Activated CD4-positive, alpha-beta memory T cell treated with anti-CD3 and anti-CD28 coated beads, Interleukin-2, amount 10 ng/mL, durations not matched to agents 7 days and 5 days (primary cell): ENCODE measurements at places on chromosomes 12 and 14. TPM values are rescaled to one million over a fixed set of nuclear protein-coding genes. Genes with fewer than 3 reads are reported as not detected.

DNA sequence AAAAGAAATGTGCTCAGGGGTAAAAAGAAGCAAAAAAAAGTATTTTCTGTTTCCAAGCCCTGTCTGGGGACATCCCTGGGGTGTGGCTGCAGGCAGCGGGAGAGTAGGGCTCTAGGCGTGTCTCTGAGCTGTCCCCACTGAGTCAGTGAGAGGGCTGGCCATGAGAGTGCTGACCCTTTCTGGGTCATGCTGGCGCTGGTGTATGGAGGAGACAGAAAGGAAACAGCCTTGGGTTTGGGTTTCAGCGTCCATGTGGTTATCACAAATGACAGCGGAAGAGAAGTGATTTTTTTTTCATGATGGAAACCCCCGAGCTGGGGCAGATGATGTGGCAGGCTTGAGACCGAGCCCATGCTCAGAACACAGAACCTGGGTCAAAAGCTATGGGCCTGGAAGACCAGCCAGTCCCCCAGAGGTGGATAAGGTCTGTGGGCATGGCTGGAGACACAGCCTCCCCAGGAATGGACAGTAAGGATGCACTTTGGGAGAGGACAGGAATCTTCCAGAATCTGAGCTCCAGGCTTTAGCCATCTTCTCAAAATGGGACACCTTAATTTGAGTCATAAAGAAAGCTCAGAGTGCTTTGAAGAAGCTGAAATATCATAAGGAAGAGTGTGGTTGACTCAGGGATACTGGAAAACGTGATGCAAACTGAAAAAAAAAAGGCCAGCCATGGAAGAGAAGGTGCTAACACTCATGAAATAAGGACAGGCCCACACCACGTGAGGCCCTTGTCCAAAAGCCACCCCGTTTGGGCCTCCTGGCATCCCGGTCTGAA lies 36.2 kb downstream of the SYNE3 start:
- H3K4me1 ChIP-seq = peaks cover 49% of the 10 kb centered on the region
- peaks cover 41% of the 10 kb centered on the region for H3K36me3 ChIP-seq
- peak; percentile 56 for DNase-seq
- H3K27ac ChIP-seq = peak overlapping the region; percentile 79
- no peaks in the 10 kb centered on the region for H3K27me3 ChIP-seq

BORCS5 gene
- 32.4 TPM for total RNA-seq

ACSS3 gene
- not detected for total RNA-seq

GRCh38 chr12:25797386-25797785 lies 161.1 kb upstream of the RASSF8 start:
- H3K4me3 ChIP-seq = no peak overlapping the region
- H3K27ac ChIP-seq = no peak overlapping the region
- DNase-seq = no peak
- no peaks in the 10 kb centered on the region for H3K36me3 ChIP-seq
- H3K27me3 ChIP-seq = peaks cover 5% of the 10 kb centered on the region

GRCh38 chr12:114439817-114440216 lies 33.9 kb upstream of the TBX5 start:
- no peak overlapping the region for H3K27ac ChIP-seq
- peaks cover 65% of the 10 kb centered on the region for H3K27me3 ChIP-seq
- no peaks in the 10 kb centered on the region for H3K4me1 ChIP-seq

DNA sequence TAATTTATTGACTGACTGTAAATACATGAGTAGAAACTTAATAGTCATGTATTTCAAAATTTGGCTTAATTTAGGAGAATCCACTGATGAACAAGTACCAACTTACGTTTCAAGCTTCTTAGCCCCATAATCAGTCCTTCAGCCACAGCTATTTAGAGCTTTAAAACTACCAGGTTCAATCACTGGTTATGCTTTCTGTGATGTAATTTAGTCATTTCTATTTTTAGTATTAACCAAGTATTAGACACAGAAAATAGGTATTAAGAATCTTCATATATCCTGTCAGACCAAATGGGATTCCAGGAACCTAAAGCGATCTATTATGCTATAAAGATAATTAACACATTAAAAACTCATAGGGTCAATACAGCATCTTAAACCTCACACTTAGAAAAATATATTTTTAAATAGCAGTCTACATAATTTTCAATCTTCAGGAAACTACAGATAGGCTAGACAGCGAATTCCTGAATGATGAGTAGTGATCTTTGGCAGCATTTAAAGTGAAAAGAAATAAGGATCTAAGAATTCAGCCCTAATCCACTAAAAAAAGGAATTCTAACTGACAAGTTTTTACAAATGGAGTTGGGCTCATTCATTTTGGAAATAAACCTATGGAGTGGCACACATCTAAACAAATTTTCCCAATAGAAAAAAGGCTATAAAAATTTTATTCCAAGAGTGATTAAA lies 51.5 kb downstream of the ZC3H14 start:
- peaks cover 40% of the 10 kb centered on the region for H3K36me3 ChIP-seq
- H3K4me1 ChIP-seq = peaks cover 16% of the 10 kb centered on the region
- no peaks in the 10 kb centered on the region for H3K27me3 ChIP-seq
- H3K4me3 ChIP-seq = no peak overlapping the region
- DNase-seq = no peak
- no peak overlapping the region for H3K27ac ChIP-seq

ZC2HC1C gene
- 2.4 TPM for total RNA-seq

RAPGEF3 gene
- total RNA-seq = 1.6 TPM

GRCh38 chr14:99908653-99909250 lies 115.5 kb downstream of the EML1 start:
- no peaks in the 10 kb centered on the region for H3K36me3 ChIP-seq
- H3K4me1 ChIP-seq = no peaks in the 10 kb centered on the region
- H3K27me3 ChIP-seq = peaks cover 17% of the 10 kb centered on the region
- H3K27ac ChIP-seq = no peak overlapping the region

DNA sequence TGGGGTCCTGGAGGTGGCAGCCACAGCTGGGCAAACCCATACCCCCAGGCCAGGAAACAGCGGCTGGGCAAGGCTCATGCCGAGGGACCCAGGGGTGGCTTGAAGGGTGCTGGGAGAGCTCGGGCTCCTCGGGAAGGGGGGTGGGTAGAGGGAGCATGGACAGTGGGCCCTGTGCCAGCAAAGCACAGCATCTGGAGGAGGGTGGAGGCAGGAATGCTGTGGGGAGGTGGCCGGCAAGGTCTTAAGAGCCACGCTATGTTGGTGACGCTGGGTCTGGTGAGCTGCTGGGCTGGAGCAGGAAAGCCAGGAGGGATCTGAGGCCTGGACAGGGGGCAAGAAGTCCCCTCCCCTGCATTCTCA lies 48.2 kb upstream of the DLK1 start:
- no peaks in the 10 kb centered on the region for H3K36me3 ChIP-seq
- DNase-seq = no peak
- no peaks in the 10 kb centered on the region for H3K4me1 ChIP-seq
- no peak overlapping the region for H3K27ac ChIP-seq

GRCh38 chr14:74739293-74740030 lies 23.7 kb upstream of the YLPM1 start:
- no peak overlapping the region for H3K27ac ChIP-seq
- no peaks in the 10 kb centered on the region for H3K4me1 ChIP-seq
- DNase-seq = no peak
- H3K4me3 ChIP-seq = no peak overlapping the region
- no peaks in the 10 kb centered on the region for H3K27me3 ChIP-seq

DNA sequence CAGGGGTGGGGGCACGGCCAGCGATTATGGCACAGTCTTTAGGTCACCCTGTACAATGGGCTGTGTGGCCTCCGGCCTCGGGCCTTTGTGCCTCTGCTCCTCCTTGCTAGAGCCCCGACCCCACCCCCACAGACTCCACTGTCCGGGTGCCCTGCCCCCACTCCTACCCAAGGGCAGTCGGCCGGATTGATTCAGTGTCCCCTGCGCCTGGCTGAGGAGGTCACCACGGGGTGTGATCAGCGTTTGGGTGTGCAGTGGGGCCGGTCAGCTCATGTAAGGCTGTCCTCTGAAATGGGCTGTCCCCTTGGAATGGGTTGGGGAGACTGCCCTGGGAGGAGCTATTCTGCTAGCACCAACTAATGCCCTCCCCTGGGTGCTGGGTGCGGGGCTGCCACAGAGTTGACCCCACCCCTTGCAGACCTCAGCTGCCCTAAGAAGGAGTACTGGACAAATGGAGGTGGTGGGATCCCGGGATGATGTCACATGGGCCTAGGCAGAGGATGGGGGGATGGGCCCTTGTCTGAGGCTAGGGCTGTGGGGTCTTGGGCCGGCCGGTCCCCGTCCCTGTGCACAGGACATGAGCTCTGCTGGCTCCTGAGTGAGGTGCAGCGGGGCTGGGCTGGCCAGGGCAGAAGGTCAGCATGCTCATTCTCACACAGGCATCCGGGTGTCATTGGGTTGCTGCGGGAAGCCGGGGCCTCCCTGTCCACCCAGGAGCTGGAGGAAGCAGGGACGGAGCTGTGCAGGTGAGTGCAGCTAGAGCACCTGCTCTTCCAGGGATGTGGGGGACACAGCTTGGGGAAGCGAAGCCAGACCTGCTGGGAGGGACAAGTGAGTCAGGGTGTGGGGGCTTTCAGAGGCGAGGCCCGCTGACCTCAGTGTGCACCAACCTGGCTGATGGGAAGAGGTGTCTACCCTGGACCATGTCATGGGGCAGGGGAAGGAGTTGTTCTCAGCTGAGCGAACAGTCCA lies 23.4 kb downstream of the ASPG start:
- no peak overlapping the region for H3K27ac ChIP-seq
- no peaks in the 10 kb centered on the region for H3K36me3 ChIP-seq
- no peak for DNase-seq
- no peaks in the 10 kb centered on the region for H3K27me3 ChIP-seq

GRCh38 chr12:109512608-109513007 lies 35.2 kb downstream of the UBE3B start:
- H3K36me3 ChIP-seq = peaks cover 44% of the 10 kb centered on the region
- H3K4me1 ChIP-seq = no peaks in the 10 kb centered on the region
- no peak for DNase-seq
- no peak overlapping the region for H3K4me3 ChIP-seq
- H3K27ac ChIP-seq = no peak overlapping the region
- no peaks in the 10 kb centered on the region for H3K27me3 ChIP-seq

GRCh38 chr14:98391061-98391460 lies 880.9 kb downstream of the BCL11B start:
- no peak overlapping the region for H3K27ac ChIP-seq
- no peak overlapping the region for H3K4me3 ChIP-seq
- no peaks in the 10 kb centered on the region for H3K36me3 ChIP-seq
- DNase-seq = no peak
- H3K27me3 ChIP-seq = no peaks in the 10 kb centered on the region
- no peaks in the 10 kb centered on the region for H3K4me1 ChIP-seq

GRCh38 chr14:94038510-94038909 lies 12.4 kb downstream of the OTUB2 start:
- peaks cover 9% of the 10 kb centered on the region for H3K36me3 ChIP-seq
- no peak overlapping the region for H3K4me3 ChIP-seq
- no peak overlapping the region for H3K27ac ChIP-seq
- peaks cover 9% of the 10 kb centered on the region for H3K4me1 ChIP-seq
- no peak for DNase-seq

- no peak overlapping the region for H3K27ac ChIP-seq
- no peak for DNase-seq
Measured at GRCh38 chr14:88421286-88421685, 35.8 kb downstream of the SPATA7 start.

DNA sequence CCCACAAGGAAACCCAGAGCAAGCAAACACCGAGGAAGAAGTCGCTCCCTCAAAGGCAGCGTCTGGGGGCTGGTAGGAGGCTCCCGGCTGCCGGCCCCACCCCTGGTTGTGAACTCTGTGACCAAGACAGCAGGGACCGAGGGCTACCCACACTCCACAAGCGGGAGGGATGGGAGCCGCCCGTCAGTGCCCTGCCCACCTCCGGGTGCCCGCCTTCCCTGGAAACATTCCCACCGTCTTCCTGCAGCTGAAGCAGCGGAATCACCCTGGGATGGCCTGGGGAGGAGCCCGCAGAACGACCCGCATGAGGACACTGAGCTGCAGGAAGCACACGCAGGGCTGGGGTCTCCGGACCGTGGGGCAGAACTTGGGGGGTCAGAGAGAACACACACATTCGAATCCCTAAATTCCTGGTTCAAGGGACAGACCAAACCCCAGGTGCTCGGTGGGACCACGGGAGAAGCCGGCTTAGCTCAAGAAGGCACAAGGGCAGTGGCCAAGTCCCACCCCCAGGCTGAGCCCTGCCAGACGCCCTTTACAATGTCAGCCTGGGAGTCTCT lies 33.5 kb upstream of the C14orf180 start:
- H3K27me3 ChIP-seq = peaks cover 7% of the 10 kb centered on the region
- H3K36me3 ChIP-seq = no peaks in the 10 kb centered on the region
- no peak overlapping the region for H3K4me3 ChIP-seq
- no peaks in the 10 kb centered on the region for H3K4me1 ChIP-seq

DNA sequence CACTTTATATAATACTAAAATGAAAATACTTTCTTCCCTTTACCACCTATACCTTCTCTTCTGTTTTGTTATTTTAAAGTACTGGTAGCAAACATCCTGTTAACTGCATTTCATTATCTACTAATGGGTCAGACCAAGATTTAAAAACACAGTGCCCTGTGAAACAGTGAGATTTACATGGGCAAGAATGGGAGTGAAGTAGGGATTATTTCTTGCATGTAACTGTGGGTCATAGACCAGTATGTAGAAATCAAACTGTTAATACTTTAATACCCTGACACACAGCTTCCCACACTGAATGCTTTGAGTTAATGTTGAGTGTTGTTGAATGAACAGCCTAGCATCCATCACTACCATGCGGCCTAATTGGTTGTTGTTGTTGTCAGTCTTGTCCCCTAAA lies 61.6 kb downstream of the PLEKHA5 start:
- DNase-seq = no peak
- no peaks in the 10 kb centered on the region for H3K36me3 ChIP-seq

GRCh38 chr12:120358412-120359100 lies 10.4 kb downstream of the MSI1 start:
- no peaks in the 10 kb centered on the region for H3K36me3 ChIP-seq
- no peak overlapping the region for H3K27ac ChIP-seq
- DNase-seq = no peak
- no peak overlapping the region for H3K4me3 ChIP-seq
- peaks cover 44% of the 10 kb centered on the region for H3K27me3 ChIP-seq

- DNase-seq = no peak
- no peak overlapping the region for H3K27ac ChIP-seq
- H3K27me3 ChIP-seq = peaks cover 56% of the 10 kb centered on the region
Measured at GRCh38 chr12:109382031-109382430, 34.3 kb downstream of the MYO1H start.

- H3K36me3 ChIP-seq = no peaks in the 10 kb centered on the region
- peak overlapping the region; percentile 36 for H3K4me3 ChIP-seq
- no peaks in the 10 kb centered on the region for H3K27me3 ChIP-seq
- H3K4me1 ChIP-seq = peaks cover 32% of the 10 kb centered on the region
Measured at GRCh38 chr12:71684081-71684480, 1.8 kb upstream of the TMEM19 start.

DNA sequence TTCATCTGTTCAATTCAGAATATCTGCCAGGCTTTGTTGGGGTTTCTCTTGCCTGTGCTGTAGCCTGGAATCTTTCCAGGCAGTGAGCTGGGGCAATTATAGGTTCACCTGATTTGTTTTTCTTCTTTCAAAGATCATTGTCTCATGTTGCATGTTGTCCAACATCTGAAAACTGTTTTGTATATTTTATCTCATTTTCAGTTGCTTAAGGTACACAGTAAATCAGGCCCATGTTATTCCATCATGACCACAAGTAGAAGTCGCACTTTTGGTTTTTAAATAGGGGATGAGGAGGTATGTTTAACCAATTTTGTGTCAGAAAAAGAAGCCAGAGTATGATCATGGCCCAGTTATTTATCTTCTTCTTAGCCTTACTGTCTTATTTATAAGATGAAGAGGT lies 24.9 kb upstream of the FUT8 start:
- no peaks in the 10 kb centered on the region for H3K4me1 ChIP-seq
- H3K27ac ChIP-seq = no peak overlapping the region
- H3K27me3 ChIP-seq = no peaks in the 10 kb centered on the region
- DNase-seq = no peak
- H3K36me3 ChIP-seq = peaks cover 18% of the 10 kb centered on the region

GPD1 gene
- total RNA-seq = 0.40 TPM

GRCh38 chr14:79279645-79280597 lies 931.4 kb downstream of the DIO2 start:
- H3K36me3 ChIP-seq = peaks cover 4% of the 10 kb centered on the region
- H3K27me3 ChIP-seq = peaks cover 38% of the 10 kb centered on the region
- no peak for DNase-seq
- no peak overlapping the region for H3K4me3 ChIP-seq

IFI27 gene
- 186 TPM for total RNA-seq
